ENCODE measurements at places on chromosomes 7 and 10.

GRCh38 chr7:446289-446935 lies 73.2 kb downstream of the PDGFA start:
- DNase-seq, result no peak

DNA sequence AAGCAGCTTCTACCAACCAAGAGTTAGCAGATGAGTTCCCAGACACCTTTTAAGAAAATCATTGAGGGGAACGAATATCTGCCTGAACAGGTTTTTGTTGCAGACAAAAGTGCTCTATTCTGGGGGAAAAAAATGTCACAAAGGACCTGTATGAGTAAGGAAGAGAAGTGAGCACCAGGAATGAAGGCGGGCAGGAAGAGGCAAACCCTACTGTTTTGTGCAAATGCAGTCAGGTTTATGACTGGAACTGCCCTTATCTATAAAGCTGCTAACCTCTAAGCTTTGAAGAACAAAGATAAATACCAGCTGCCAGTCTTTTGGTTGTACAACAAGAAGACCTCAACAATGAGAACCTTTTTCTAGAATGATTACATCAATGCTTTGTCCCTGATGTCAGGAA lies 292.4 kb upstream of the SP4 start:
- DNase-seq, result no peak

DNA sequence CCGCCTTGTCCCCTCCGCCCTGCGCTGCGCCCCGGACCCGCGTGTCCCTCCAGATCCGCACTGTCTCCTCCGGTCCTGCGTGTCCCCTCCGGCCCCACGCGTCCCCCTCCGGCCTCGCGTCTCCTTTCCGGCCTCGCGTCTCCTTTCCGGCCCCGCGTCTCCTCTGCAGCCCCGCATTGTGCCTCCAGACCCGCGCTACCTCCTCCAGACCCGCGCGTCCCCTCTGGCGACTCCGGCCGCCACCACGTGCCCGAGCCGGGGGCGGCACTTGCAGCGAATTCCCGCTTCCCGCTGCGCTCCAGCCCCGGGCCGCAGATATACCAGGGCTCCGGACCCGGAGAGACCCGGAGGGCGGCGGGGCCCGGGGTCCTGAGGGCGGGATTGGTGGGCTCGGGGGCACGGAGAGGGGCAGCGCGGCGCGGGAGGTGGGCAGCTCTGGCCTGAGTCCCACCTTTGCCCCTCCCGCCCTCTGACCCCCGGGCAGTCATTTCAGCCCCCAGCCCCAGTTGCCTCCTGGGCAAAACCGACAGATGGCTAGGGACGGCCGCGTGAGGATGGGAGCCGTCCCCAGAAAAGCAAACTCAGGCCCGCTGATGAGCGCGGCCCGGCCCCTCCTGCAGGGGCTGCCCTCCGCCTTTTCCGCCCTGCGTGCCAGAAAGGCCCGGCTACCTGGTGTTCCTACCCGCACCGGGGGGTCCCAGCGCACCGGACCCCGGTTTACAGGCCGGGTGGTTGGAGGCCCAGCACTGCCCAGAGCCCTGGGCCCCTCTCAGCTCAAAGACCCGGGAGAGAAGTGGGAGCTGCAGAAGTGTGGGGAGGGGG lies 56.5 kb downstream of the RBM17 start:
- DNase-seq, result no peak

- DNase-seq, result no peak
These were observed 202.1 kb upstream of the AKR1E2 start for GRCh38 chr10:4623757-4624420.

- no peak for DNase-seq
These were observed 9.8 kb downstream of the MAPK8 start for GRCh38 chr10:48316236-48316635.

DNA sequence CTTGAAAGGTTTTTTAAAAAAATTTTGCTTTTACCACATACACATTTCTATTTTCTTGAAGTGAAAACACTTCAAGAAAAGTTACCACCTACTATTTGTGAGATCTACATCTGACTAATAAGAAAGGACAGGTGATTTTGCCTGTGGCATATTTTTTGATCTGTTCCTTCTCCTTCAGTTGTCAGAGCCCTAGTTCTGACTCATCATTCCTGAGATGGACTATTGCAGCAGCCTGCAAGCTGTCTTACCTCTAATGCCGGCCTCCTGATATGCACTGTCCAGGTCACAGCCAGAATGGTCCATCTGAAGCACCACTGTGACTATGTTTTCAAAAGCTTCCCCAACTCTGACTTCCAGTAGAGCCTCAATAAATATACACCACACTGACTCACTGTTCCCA lies 28.2 kb upstream of the ANK3 start:
- DNase-seq, result no peak

GRCh38 chr10:23872290-23872689 lies 336.6 kb upstream of the KIAA1217 start:
- DNase-seq, result no peak

- no peak for DNase-seq
These were observed 802.2 kb upstream of the POM121L12 start for GRCh38 chr7:52233248-52233647.

DNA sequence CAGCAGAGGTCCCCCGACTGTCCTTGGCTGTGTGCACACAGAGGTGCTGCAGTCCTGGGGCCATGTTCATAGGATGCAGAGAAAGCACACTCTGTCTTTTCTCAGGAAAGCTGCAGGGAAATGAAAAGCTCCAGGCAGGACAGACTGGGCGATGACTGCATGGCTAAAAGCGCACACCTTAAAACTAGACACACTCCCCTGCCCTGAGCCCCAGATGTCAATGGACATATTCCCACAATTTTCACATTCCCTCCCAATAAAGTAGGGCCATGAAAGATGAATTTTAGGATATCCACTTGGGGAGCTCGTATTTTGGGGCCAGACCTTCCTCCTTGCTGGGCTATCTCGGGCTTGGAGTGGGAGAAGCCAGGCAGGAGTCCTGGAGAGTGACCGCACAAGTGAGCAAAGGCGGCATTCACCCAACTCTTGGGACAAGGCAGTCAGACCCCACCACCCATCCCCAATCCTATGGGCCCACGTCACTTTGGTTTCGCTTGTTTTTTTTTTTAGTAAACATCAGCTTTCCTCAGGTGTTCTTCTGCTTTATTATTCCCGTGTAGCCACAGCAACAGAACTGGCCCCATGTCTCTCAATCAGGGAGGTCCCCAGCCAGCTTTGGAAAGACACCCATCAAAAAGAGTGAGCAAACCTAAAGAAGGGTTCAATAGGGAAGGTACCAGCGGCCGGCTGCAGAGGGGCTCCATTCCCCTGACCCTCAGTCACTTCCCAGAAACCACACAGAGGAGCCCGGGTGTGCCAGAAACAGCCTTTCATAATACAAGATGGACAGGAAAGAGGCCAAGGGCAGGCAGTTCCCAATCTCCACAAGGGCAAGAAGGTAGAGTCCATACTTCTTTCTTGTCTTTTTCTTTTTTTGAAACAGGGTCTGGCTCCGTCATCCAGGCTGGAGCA lies 12.7 kb downstream of the GPRIN2 start:
- DNase-seq, result no peak

- DNase-seq, result no peak
These were observed 1.1 kb downstream of the NANOS1 start for GRCh38 chr10:119030421-119031250.

GRCh38 chr10:133608855-133609254 lies 17.7 kb downstream of the FRG2B start:
- no peak for DNase-seq

GRCh38 chr7:137671920-137672319 lies 174.9 kb downstream of the DGKI start:
- DNase-seq, result no peak

GRCh38 chr10:122375679-122376160 lies 1.2 kb downstream of the PLEKHA1 start:
- no peak for DNase-seq

GRCh38 chr7:107580716-107581383 lies 804 bp downstream of the BCAP29 start:
- no peak for DNase-seq

DNA sequence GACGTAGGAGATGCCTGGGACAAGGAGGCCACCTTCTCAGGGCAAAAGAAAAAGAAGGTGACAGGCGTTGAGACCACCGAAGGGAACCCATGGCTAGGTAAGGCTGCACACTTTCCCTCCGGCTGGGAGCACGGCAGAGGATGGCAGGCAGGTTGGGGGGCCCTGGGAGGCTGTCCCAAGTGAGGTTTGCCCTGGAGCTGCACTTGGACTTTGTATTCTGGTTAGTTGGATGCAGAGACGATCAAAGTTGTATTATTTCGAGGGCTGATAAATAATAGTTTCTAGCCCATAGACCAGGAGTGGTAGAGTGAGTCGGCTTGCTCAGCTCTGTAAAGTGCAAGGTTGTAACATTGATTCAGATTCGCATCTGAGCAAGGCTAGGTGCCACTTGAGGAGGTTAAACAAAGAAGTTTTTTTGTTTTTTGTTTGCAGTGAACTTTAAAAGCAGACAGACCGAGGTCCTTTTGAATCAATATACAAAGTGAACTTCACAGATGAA lies 608 bp downstream of the ENTPD7 start:
- DNase-seq, result no peak

DNA sequence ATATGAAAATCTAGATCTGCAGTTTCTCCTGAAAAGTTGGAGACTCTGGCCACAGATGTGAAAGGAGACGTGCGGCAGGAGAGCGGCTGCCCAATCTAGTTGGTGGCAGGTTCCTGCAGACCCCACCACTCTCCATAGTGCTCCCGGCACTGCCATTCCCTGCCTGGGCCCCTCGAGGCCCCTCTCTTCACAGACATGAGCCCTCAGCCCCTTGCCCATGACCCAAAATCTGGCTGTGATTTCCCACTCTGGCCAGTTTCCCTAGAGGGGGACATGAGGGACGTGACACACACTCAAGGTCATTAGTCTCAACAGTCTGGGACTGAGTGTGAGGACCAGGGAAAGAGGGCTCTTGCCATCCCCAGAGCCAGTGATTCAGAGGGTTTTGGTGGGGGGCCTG lies 138.7 kb downstream of the PTPN20 start:
- no peak for DNase-seq

DNA sequence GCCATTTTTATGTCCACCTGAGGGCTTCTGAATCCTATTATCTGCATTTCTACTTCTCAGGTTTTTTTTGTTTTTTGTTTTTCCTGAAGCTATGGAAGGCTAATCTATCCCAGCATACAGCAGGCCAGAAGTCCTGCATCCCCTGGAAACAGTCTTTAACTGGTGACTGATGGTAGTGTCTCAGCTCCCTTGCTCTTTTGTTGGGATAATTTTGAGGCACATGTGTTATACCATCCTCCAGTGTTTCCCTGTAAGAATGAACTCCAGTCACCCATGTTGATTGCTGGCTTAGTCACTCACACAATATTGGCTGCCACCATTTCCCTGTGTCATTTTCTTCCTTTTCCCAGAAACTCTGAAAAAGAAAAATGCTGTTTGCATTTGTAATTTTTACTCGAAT lies 1094.0 kb upstream of the LRRN3 start:
- DNase-seq, result no peak

DNA sequence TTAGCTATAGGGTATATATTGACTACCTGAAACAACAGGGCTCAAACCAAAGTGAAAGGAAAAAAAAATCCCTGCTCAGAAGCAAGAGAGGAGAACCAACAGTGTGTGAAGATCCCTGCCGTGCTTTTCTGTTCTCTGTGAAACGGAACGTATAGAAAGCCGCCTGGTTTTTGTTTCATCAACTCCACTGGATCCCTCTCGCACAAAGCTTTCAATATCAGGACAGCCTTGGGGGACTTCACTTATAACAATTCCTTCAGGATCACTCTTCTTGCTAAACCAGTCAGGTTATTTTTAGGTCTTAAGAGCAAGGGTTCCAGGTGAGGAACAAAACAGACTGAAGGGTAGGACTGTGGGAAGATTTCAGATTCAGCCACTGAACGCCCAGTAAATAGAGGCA lies 151.1 kb upstream of the CACNA2D1 start:
- no peak for DNase-seq

- DNase-seq, result no peak
These were observed 14.0 kb upstream of the CDH23 start for GRCh38 chr10:71382757-71383156.

DNA sequence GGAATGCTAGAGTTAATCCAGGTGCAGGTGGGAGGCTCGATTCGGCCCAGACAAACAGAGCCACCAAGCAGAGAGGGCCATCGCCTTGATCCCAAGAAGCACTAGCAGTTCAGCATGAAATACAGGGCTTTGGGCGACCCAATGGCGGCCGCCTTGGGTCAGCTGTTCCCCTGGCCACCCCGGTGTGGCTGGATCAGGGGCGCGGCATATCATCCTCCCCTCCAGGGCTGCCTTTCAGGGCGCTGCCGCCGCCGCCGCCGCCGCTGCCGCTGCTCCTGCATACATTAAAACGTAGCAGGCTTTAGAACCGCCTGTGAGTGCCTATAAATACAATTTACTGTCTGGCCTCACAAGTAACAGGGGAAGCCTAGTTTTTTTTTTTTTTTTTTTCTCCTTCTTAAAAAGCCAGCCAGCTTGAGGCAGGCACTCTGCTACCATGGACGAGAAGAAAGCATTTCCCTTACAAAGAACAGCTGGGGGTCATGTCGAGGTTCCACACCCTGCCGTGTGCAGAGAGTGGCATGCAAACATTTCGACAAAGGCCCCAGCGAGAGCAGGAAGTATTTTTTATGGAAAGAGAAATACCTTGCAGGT lies 57.7 kb upstream of the EFCAB10 start:
- no peak for DNase-seq

GRCh38 chr7:157851501-157852067 lies 514.8 kb downstream of the DNAJB6 start:
- DNase-seq, result peak; percentile 64

DNA sequence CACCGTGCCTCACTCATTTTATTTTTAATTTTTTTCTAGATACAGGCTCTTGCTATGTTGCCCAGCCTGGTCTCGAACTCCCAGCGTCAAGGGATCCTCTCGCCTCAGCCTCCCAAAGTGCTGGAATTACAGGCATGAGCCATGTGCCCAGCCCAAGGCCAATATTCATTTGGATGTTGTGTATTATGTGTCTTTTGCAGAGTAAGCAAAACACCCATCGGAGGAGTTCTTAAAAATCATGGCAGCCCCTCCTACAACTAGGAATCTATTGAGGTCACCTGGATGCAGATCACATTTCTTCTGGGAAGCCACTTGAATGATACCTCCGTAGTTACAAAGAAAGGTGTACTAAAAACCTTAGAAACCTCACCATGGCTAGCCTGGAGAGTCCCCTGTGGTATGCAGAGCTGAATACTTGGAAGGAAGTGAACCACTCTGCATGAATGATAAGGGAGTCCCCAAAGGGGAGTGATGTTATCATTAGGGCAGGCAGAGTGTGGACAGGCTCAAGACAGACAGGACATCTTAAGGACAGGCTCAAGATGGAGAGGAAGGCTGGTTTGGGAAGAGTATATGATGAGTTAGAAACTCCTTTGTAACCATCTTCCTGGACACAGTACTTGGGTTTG lies 185.7 kb downstream of the TAX1BP1 start:
- DNase-seq, result no peak

All from bone marrow (tissue), 2 donors.